C1 segment of cervical spinal cord (tissue), 14 donors: ENCODE measurements at places on chromosomes 12 and 14.

- DNase-seq = no peak
Observed at GRCh38 chr12:122318607-122319605, 52.6 kb upstream of the VPS33A start.

DNA sequence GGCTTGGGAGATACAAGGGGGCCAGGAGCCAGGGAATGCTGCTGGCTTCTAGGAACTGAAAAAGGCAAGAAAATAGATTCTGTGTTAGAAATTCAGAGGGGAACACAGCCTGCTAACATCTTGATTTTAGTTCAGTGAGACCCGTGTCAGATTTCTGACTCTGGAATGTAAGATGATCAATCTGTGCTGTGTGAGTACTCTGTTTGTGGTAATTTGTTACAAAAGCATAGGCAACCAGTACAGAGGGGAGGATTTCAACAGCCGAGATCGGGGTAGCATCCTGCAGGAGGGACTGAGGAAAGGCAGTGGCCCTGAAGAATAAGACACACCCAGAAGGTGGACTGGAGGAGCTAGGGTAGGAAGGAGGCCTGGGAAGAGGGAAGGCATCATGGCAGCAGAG is 410.0 kb upstream of the CCDC196 start:
- DNase-seq = no peak

DNA sequence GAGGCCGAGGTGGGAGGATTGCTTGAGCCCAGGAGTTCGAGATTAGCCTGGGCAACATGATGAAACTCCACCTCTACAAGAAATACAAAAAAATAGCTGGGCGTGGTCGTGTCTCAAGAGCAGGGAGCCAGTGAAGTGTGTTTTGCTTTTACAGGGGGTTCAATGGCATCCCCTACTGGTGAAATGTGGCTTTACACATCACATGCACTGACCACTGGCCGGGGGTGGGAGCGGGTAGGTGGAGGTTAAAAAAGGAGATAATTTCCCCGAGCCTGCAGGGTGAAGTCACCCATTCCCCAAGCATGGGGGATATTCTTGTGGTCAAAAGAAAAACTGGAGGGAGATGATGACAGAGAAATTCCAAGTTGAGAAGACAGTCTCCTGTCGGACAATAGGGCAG is 63.6 kb upstream of the PWP1 start:
- DNase-seq = no peak

GRCh38 chr12:25072906-25073650 is 121.9 kb downstream of the DNAI7 start:
- DNase-seq = no peak

- DNase-seq = no peak
Observed at GRCh38 chr12:2256915-2257314, 204.1 kb downstream of the CACNA1C start.

DNA sequence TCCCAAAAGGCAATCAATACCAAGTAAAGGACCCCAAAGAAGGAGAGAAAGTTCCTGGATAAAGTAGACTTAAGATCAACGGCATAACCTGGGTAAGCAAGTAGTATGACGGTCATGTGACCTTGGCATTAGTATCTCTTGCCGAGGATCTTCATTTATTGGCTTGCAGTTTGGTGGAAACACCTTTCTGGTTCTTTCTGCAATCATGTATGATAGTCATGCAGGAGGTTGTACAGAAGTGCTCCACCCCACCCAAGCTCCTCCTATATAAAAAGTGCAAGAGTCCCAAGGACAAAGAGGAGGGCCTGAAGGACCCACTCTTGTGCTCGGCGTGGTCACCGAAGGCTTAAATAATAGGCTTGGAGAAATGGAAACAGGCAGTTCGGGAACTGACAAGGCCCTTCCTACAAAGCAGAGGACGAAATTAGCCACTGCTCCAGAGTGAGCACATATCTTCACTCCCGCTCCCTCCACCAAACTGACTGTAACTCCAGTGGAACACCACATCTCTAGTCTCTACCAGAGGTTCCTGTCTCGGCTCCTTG is 750 bp downstream of the CS start:
- no peak for DNase-seq

- DNase-seq = peak; percentile 2
Observed at GRCh38 chr12:58346032-58346632, 404.8 kb downstream of the ATP23 start.

GRCh38 chr14:58947156-58947555 is 241.3 kb upstream of the DAAM1 start:
- no peak for DNase-seq

GRCh38 chr12:104410326-104410725 is 46.4 kb upstream of the CHST11 start:
- DNase-seq = no peak

DNA sequence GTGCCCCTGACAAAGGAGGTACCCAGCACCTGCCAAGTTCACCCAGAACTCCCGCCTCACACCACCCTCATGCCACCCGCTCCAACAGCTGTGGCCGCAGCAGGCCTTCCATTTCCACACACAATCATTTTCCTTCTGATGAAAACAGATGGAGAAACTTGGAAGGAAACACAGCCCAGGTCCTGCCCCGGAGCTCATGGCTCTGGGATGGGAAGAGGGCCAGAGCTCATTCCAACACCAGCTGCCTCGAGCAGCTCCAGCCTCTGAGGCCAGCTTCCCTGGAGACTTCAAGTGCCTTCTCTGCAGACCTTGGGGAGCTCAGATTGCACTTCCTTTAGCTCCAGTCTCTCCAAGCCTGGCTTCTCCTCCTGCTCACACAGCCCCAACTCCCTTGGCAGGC is 55.1 kb upstream of the CMKLR1 start:
- DNase-seq = no peak

GRCh38 chr14:67440513-67440912 is 28.5 kb upstream of the PLEK2 start:
- DNase-seq = no peak

DNA sequence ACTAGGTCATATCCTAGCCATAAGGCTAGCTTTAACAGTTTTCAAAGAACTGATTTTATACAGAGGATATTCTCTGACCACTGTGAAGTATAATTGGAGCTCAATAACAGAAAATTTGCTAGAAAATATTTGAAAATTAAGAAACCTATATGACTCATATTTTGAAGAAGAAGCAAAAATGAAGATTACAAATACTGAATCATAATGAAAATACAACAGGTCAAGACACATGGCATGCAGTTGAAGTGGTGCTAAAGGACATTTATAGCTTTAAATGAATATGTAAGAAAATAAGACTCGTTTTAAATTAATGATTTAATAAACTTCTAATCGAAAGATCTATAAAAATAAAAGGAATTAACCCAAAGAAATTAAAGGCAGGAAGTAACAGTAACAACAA is 1234.6 kb downstream of the SLC16A7 start:
- no peak for DNase-seq

- no peak for DNase-seq
Observed at GRCh38 chr14:95993768-95994592, 45.2 kb upstream of the C14orf132 start.

DNA sequence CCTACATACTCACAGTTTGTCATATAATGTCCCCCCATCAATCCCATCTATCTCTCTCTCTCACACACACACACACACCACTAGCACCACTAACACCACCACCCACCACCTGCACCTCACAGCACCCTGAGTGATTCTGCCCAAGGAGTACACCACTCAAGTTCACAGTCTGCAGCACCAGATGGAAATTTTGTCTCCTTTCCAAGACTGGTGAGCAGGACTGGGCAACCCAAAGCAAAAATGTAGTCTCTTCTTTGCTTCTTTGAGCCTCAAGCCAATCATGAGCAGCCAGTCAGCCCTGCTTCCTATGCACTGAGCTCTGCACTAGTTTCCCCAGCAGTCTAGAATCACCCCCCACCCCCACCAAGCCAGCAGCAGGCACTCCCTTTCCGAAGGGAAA is 15.0 kb upstream of the ARMH4 start:
- DNase-seq = no peak

- DNase-seq = no peak
Observed at GRCh38 chr14:101505236-101505970, 55.9 kb upstream of the DIO3 start.

DNA sequence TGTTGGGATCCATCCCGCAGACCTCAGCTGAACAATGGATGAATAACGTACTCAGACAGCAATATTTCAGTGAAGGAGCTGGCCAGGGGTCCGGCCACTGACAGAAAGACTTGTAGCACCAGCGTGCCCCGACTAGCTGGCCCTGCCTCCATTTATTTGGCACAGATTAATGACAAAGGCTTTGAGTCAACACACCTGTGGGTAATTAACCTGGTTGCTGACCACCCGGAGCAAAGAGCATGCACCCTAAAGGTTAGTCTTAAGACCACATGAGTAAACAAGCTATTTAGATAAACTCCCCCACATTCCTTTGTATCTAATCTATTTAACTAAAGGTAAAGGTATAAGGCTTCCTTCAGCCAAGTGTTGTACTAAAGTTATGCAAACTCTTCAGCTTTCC is 868.6 kb downstream of the LRFN5 start:
- DNase-seq = no peak

DNA sequence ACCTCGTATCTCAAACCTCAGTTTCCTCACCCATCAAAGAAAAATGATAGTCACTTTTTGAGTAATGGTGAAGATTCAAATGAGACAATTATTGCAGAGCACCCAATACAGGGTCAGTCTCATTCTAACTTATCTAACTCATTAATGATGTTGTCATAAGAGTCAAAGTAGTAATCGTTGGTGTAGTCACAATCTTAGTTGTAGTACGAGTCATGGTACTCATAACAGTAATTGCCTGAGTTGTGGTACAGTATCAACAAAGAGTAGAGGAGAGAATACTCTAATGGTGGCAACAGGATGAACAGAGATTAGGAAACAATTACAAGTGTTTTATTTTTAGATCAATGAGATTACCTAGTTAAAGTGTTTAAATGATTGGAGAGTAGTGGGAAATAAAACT is 93.6 kb upstream of the TMTC2 start:
- DNase-seq = no peak

- no peak for DNase-seq
Observed at GRCh38 chr14:45906257-45906656, 653.3 kb upstream of the MIS18BP1 start.

DNA sequence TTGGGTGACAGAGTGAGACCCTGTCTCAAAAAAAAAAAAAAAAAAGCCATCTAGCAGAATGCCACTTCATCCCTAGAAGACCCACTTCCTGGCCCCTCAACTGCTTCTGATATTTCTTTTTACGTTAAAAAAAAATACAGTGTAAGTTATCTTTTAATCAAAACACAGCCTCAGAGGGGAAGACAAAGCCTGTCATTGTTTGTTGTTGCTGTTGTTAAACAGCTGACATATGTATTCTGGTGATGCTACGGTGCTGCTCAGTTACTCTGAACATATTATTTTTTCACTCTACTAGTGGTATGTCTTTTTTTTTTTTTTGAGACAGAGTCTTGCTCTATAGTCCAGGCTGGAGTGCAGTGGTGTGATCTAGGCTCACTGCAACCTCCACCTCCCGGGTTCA is 75.4 kb downstream of the PAPLN start:
- DNase-seq = no peak

DNA sequence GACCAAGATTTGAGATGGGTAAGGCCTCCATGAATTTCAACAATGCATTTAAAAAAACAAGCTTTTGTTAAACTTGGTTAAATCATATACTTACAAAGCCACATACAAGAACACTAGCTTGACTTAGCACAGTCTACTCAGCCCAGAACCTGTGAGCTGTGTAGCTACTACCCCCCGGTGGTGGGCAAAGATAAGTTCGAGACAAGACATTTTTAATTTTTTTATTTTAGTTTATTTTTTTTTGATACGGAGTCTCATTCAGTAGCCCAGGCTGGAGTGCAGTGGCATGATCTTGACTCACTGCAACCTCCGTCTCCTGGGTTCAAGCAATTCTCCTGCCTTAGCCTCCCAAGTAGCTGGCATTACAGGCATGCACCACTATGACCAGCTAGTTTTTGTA is 3.7 kb upstream of the NECAP1 start:
- no peak for DNase-seq

DNA sequence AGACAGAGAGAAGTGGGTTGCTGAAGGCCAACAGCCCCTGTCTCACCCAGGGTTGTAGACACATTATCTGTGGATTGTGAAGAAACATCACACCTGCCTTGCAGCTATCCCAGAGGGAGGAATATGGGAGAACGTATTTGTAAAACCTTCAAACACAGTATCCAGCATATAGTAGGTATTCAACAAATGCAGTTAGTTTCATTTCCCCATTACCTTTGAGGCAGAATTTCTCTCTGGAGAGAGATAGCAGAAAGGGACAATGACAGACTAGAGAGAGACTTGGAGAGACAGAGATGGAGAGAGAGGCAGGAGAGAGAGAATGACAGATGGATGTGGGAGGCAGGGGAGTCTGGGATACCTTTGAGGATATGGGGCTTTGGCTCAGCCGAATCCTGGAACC is 62.0 kb downstream of the WSCD2 start:
- DNase-seq = no peak

DNA sequence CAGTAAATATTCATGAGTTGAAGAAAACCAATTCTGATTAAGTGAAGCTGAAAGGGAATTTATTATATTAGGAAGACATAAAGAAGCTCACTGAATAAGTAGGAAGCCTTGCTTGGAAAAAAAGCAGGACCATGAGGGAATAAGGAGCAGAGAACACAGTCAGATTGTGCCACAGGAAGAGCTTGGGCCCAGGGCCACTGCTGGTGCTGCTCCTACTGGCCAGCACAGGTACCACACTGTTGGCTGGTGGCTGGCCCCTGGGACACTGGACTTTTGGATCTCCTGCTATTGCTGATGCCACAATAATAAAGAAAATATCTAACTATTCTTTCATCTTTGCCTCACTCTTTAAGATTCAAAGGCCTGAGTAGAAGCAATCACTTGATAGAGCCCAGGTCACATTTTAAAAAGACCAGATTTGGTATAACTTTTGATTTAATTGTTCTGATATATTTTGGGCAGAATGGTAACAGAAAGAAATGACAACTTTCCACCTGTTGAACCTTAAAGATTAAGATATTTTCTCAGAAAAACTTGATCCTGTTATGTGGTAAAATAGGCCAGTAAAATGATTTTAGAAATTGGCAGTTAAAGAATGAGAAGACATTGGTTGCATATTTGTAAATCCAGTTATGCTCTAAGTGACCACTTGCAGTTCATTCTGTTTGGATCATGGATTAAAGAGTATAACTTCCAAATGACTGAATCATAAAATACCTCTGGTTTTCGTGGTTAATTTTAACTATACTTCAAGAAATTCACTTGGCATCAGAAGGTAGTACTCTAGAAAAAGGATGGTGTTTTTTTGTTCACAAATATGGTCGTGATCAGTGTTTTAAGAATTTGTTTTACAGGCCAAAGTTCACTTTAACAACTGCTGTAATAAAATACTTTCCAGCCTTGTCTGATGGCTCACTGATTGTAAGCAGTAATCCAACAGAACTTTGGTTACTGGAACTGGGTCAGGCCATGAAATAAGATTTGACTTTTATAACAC is 68.3 kb downstream of the DERA start:
- no peak for DNase-seq
